ENCODE measurements at places on chromosomes 6 and 20.
A peak's percentile ranks its signal among the peaks of the same experiment; 100 is the strongest.

GRCh38 chr6:134502614-134503549 lies 185.0 kb upstream of the SGK1 start:
- DNase-seq = no peak

GRCh38 chr20:63381781-63382431 lies 20.8 kb upstream of the CHRNA4 start:
- DNase-seq = peak; percentile 3

GRCh38 chr6:90435207-90435899 lies 138.7 kb upstream of the BACH2 start:
- DNase-seq = no peak

GRCh38 chr6:14912226-14912625 lies 333.6 kb upstream of the JARID2 start:
- DNase-seq = peak; percentile 5

- no peak for DNase-seq
These were observed 18.0 kb upstream of the CLDN20 start for GRCh38 chr6:155245831-155246230.

GRCh38 chr20:36311854-36312723 lies 6.0 kb downstream of the DLGAP4 start:
- no peak for DNase-seq

DNA sequence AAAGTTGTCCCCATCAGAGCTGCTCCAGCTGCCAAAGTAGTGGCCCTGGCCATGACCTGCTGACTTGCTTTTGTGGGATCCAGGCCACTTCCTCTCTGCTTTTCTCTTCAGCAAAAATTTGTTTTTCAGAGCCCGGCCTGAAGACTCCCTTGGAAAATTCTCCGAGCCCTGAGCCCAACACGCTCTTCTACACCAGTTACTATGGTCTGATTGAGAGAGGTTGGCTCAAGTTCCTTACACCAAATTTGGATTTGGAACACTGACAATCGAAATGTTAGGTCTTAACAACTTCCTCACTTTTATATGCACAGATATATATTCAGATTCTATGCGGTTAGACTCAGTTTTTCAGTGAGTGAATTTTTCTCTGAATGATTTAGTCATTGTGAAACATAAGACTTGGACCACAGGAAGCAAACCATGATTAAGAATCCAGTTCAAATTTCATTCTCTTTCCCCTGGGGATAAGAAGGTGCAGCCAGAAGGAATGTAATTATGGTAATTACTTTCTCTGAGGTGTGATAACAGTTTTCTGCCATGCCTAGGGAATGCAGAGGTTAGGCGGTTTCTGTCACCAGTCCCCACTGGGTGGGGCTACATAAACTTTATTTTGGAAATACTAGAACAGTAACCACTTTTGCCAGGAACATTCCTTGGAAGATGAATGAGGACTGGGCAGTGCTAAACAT lies 365.2 kb downstream of the SYNE1 start:
- peak; percentile 71 for DNase-seq

DNA sequence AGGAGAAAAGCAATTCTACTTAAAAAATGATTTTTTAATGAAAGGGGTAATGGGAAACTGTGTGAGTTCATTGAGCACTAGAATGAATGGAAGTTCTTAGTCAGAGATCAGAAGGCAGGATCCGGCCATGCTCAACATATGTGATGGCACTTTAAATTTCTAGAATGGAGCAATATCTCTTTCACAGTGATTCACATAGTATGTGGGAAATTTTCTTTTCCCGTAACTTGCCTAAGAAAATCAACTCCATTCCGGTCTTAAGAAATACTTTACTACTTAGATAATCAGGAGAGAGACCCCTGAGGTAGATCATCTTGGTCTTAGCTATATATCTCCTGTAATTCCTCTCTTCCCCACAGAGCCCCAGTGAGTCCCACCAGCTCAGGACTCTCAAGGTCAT lies 131.8 kb downstream of the SCML4 start:
- peak; percentile 89 for DNase-seq

- DNase-seq = peak; percentile 51
These were observed 23.2 kb upstream of the PNPLA1 start for GRCh38 chr6:36246506-36247268.

- no peak for DNase-seq
These were observed 802.0 kb downstream of the C6orf118 start for GRCh38 chr6:164507206-164507940.

GRCh38 chr6:57097596-57097995 lies 7.6 kb downstream of the ZNF451 start:
- DNase-seq = peak; percentile 48

- peak; percentile 46 for DNase-seq
These were observed 628.8 kb upstream of the MAN1A1 start for GRCh38 chr6:119978274-119978889.

DNA sequence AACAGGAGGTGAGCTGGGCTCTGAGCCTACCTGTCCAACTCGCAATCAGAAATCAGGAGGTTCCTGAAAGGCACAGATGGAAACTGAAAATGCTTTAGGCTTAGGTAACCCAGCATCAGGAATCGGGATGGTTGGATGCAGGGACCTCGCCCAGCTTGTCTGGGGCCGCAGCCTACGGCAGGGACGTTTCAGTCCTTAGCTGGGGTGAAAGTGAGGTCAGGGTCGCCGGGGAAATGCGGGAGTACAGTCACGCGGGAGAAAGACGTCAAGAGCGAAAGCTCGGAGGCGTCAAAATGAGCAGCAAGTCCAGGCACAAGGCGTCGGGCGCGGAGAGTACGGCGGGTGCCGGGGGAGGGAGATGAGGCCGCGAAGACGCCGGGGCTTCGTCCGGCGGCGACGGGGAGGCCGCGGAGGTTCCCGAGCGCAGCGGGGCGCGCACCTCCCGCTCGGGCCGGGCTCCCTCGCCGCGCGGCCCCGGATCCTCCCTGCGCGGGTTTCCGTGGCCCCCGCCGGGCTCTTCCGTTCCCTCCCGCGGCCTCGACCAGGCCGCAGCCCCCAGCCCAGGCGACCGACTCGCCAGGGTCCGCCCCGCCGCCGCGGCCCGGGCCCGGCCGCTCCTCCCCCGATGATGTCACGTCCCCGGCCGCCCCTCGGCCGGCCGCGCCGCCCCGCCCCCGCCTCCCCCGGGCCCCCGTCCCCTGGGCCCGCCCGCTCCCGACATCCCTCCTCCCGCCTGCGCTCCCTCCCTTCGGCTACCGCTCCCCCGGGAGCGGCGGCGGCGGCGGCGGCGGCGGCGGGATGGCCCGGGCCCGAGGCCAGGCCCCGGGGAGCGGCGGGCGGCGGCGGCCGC lies at the start of gene EBF4:
TSS of gene EBF4 (plus strand) at position 745 of the 850 bp plus-strand sequence. CDS start 866 bp downstream, outside the sequence.
- peak; percentile 10 for DNase-seq

DNA sequence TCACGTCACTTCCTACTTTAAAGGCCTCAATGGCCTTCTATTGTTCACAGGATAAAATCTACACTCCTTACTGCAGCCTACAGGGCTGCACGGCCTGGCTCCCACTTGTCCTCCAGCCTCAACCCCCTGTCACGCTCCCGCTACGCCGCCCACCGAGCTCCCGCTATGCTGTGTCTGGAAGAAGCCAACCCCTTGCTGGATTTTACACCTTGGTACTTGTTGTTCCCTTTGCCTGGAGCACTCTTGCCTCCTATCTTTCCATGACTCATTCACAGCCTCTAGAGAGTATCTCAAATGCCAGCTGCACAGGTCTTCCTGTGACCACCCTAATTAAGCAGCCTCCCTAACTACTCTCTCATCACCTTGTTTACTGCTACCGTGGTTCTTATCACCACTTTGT lies 259.9 kb downstream of the PRKN start:
- DNase-seq = no peak

DNA sequence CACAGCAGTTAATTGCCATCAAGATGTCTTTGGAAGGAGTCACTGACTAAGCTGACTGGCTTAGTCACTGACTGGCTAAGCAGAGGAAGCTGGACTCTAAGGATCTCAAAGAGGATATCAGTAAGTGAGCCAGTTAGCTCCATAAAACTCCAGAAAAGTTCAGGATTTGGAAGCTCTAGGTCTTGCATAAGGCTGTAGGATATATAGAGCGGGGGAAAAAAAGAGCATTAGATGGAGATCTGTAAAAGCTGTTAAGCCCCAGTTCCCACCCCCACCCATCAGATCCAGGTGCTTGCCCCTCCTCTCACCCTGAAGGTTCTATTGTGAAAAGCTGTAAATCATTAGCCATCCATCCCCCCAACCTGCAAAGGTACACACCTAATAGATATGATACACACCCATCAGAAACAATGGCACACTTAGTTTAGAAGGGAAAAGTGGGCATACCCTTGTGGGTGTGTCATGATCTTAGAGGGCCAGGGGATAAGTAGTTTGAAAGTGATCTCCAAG lies 32.2 kb downstream of the CARMIL1 start:
- no peak for DNase-seq

GRCh38 chr6:84764332-84765049 lies at the start of gene TBX18:
Gene TBX18, minus strand, starts transcription at chr6:84764598. Its CDS starts 417 bp downstream, at chr6:84764181.
- DNase-seq = peak; percentile 100

DNA sequence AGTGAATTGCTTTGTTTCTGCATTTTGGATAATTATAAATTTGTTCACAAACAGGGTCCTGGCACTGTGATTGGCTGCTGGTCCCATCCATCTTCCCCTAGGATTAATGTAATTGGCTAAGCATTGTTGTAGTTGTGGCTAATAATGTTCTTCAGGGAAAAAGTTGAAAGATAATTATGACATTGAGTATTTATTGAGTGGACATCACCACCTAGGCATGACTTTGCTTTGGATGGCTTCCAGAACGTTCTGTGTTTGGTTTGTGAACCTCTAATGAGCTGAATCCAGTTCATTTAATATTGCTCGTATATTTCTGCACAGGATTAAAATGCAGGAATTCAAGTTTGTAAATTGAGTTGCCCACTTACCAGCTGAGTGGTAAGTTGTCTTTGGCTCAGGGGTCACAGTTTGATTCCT lies 55.1 kb downstream of the ARID1B start:
- peak; percentile 80 for DNase-seq

DNA sequence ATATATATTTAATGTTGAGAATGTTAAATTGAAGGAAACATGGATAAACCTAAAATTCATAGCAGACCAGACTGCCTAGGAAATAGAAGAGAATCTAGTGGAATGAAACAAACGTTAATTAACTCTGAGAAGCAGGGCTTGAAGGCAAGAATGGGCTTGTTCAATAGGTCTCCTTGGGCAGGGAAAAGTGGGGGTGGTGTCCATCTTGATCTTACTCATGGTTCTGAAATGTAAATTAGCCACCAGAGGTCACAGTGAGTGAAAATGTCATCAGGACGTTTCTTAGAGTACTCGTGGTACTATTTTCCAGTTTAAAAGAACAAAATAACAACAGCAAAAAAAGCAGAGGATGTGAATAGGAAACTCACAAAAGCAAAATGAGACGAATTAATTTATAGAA lies 66.8 kb upstream of the BTBD3 start:
- peak; percentile 68 for DNase-seq

DNA sequence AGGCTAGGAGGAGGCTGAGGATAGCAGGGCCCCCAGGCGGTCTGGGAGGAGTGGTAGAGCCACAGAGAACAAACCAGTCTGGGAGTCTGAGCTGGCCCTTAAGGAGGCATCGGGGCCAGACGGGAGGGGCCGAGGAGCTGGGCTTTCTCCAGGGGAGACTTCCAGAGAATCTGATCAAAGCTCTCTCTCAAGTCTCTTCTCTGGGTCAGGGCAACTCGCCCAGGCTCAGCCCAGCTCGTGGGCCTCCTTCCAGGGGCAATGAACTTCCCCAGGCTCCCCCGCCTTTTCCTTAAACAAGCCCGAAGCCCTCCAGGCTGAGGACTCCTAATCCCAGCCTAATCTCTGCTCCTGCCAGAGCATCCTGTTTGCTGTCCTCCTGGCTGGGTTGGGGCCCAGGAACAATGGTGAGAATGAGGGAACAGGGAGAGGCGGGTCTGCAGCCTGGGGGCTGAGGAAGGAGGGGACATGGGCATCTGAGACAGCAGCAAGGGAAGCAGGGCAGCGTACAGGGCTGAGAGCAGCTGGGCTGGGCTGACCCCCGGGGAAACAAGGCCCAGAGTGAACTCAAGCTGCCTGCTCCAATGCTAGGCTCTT lies 173.6 kb downstream of the ANKRD60 start:
- DNase-seq = peak; percentile 4

- DNase-seq = no peak
These were observed 860 bp downstream of the DEFB124 start for GRCh38 chr20:31474097-31474436.

- DNase-seq = peak; percentile 74
These were observed 16.3 kb downstream of the LRP11 start for GRCh38 chr6:149847939-149848267.

- no peak for DNase-seq
These were observed 38.8 kb downstream of the CPNE5 start for GRCh38 chr6:36800223-36801076.

- peak; percentile 60 for DNase-seq
These were observed 724.6 kb downstream of the UTRN start for GRCh38 chr6:145009711-145010110.

- DNase-seq = no peak
These were observed 835 bp downstream of the PRR18 start for GRCh38 chr6:166307082-166308032.

- DNase-seq = peak; percentile 46
These were observed 20.9 kb upstream of the KCNG1 start for GRCh38 chr20:51043811-51044210.
